ENCODE measurements at places on chromosomes 12 and 14.

- no peak for DNase-seq
Observed at GRCh38 chr14:44589180-44589579, 82.1 kb upstream of the FSCB start.

GRCh38 chr12:105992849-105993740 lies 145.7 kb downstream of the NUAK1 start:
- DNase-seq: no peak

DNA sequence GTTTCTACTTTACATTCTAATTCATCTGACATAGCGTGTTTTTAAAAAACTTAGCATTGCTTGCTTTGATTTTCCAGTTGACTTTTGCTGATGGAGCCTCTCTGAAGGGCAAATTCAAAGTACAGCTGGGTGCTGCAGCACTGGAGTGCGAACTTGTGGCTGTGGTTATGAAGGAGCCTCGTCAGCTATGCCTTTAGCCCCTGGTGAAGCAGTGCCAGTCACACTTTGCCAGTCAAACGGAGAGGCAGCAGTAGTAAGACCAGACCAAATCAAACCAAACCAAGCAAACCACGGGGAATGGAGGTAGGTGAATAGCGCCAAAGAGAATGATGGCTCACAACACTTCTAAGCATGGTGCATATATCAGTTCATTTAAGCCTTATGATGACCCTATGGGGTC lies 15.1 kb upstream of the SLC38A2 start:
- peak; percentile 60 for DNase-seq

- DNase-seq: peak; percentile 37
Observed at GRCh38 chr12:79690638-79691510, at the start of gene PAWR. PAWR (minus strand) TSS chr12:79690964; CDS start chr12:79690244, 720 bp downstream.

DNA sequence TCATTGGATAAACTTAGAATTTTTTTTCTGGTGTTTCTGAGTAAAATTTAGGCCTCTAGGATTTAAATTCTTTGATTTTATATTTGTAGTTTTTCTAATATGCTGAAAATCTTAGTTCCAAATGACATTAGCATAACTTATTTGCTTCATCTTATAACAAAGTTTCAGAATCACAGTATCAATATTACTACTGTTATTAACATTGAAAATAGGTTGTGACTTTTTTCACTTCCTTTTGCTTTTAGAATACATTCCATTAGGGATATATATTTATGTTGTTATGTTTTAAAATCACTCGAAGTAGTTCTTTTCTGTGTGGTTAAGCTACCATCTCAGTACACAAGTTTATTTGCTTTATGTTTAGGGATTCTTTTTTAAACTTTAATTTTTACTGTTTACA lies 12.8 kb downstream of the RAB3IP start:
- no peak for DNase-seq

GRCh38 chr14:102085948-102086708 lies 716 bp downstream of the HSP90AA1 start:
- peak; percentile 70 for DNase-seq

DNA sequence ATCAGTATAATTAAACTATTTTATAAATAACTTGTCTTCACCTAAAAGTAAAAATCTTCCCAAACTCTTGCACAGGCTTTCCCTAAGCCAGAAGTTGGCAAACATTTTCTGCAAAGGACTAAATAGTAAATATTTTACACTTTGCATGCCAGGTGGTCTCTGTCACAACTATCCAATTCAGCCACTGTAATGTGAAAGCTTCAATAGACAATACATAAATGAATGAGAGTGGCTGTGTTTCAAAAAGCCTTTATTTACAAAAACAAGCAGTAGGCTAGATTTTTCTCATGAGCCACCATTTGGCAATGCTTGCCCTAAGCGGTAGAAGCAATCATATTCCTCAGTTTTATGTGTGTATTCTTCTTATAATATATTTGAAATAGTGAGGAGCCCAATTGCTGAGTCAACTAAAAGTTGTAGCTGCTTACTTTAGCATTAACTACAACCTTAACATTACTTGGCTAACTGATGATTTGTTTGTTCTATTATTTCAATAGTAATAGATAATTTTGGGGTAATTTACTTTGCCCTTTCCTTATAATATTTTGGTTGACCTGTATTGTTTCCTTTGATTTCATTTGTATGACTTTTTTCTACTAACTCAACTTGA lies 236.0 kb upstream of the SYT1 start:
- DNase-seq: no peak

GRCh38 chr12:93766796-93767523 lies 89.8 kb downstream of the CRADD start:
- peak; percentile 45 for DNase-seq

- DNase-seq: peak; percentile 81
Observed at GRCh38 chr12:4030929-4031702, 157.9 kb upstream of the PARP11 start.

DNA sequence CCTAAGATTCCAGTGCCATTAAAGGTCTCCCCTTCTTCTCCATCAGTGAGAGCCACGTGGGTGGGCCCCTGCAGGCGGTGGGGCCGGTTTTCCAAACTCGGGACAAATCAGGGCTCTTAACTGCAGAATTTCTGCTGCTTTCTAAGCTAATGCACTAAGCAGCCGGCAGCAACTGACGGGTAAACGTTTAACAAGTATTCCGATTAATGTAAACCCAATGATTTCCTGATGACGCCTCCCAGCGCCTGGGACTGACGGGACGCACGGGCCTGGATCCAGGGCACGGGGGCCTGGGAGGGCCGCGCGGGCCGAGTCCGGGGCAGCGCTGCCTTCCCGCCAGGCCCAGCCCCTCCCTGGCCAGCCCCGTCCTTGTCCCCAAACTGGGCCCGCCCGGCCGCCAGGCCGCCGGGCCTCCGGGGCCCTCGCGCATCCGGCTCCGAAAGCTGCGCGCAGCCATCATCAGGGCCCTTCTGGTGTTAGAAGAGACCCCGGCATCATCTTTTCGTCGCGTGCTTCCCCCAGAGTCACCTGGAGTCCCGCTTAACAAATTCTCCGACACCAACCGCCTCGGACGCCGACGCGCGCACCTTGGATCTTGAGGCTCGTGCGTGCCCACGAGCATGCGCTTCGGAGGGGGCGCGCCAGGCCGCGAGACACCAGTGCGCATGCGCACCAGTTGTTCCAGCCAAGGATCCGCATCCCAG lies at the start of gene MLH3:
Gene MLH3, minus strand, starts transcription at position 616 of the 704 bp plus-strand sequence. CDS start 1,812 bp downstream, outside the sequence.
- DNase-seq: peak; percentile 85

DNA sequence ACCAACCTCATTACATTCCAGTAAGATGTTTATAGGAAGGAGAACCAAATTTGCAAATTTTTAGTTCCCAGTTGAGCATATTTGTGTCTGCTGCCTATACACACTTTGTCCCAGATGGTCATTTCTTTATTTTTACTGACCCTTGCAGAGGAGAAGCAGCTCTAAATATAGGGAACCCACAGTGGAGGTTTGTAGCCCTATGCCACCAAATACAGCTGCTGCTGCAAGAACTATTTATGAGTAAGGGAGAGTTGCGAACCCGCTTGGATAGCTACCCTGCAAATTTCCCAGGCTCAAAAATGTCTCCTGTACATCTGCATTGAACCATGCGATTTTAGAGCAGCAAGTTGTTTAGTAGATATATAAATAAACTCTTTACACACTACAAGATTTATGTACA lies 48.2 kb downstream of the NAV3 start:
- DNase-seq: no peak

DNA sequence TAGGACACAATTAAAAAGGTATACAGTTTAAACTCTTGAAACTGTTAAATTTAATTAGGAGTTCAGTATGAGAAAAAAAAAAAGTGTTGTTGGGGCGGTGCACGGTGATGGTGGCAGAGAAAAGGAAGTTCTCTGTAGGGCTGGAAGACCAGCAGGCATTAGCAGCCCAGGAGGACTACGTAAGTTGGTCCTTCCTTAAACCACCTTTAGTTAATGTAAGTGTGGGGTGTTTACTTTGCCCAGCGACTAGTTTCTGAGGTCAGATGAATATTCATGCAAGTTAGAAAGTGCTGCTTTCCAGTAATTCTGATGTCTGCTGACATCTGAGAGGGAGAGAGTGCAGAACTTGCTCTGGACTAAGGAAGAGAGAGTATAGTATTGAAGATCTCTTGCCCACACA lies 54.9 kb downstream of the NKX2-1 start:
- no peak for DNase-seq

DNA sequence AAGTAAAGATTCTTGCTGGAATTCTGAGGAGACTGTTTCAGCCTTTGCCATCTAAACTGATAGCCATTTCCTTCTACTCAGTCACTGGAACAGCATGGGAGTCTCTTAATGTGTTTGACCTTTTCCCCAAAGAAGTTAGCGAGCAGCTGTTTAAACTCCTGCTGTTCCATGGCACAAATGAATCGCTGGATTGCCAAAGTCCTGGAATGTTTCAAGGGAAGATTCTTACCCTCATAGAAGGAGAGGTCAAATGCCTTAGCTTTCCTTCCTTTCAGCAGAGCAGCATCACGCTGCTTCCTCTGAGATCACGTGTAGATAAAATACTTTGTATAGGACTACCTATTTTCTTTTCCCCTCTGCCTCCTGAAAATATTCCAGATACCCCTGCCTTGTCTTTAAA lies 10.5 kb upstream of the NR2C1 start:
- DNase-seq: no peak

DNA sequence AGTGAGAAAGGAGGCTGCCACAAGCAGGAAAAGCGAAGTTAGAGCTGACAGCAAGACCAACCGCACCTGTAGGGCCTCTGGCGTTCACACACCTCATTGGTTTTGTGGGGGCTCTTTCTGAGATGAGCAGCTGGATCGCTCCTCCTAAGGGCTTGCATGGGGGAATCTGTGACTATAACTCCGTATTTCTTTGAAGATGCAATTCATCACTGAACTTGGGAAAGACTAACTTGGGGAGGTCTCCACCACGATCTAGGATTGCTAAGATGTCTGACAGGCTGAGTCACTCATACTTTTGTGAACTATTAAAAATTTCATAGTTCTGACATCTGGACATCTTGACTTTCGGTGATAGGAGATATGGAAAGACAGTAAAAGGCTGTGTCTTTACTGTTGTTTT lies 173.6 kb downstream of the ETV6 start:
- no peak for DNase-seq

DNA sequence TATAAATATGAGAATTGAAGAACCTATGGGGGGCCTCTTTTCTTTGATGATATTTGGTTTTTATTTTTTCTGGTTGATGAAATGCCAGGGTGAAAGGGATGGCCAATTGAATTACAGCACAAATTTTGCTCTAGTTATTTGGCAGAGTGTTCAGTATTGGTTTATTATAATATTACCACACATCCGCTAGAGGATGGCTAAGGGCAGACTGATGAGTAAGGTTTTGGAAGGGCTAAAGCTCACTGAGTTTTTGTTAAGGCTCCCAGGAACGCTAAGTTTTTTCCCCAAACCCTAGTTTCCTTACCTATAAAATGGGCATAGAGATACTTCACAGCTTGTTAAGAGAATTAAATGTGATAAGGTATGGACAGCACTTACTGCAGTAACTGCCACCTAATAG lies 34.3 kb upstream of the LRRC10 start:
- no peak for DNase-seq

GRCh38 chr12:56220611-56221231 lies 1.0 kb downstream of the RNF41 start:
- DNase-seq: no peak

DNA sequence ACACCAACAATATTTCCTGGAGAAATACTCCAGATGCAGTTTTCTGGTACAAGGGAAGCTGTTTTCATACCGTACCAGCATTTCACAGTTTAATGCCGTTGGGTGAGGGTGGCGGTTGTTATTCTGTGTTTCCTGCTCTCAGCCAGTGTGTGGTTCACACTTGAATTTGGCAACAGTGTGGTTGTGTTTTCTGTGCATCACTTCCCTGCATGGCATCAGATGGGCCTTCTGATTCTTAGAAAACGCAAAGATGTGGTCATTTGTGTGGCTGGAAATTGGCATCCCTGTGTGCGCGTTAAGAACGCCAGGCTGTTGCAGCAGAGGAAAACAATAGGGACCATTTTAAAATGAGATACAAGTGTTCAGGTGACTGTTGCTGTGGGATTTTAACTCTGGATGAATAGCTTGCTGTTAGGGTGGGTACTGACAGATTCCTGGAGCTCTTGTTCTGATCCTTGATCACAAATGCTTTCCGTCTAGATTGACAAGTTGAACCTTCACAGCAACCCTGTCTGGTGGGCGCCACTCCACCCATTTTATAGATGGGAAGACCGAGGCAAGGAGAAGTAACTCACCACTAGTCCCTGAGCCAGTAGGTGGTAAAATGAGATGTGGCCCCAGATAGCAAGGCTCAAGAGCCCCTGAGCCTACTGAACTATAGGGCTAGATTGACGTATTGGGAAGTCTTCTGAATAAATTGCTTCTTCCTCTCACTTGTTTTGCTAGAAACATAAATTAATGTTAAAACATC lies 231.2 kb downstream of the CHST11 start:
- DNase-seq: peak; percentile 49

GRCh38 chr12:32483993-32484392 lies 84.6 kb downstream of the FGD4 start:
- no peak for DNase-seq

DNA sequence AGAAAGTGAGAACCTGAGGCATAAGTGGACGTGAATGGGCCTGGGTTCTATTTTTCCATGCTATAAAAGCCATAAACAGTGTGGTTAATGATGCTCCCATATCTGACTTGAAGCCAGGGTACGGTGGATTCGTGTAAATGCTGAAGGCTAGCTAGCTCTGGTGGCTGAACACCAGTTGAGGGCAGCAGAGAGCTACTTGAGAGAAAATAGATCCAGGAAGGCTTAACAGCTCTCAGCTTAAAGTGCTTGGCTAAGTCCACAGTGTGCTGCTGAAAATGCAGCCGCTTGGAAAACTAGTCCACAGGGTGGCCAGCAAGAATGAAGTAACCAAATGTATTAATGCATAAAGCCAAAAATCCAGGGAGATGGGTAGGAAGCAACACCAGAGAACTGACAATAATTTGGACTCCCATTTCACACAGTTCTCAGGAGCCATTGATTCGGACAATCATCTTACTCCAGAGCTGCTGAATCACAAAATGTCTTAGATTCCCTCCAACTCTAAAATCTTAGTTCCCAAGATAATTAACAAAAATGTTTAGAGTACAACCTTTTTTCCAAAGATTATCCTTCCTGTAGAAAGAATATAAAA lies 15.0 kb upstream of the FOXG1 start:
- DNase-seq: no peak

- no peak for DNase-seq
Observed at GRCh38 chr12:102480406-102480805, at the start of gene IGF1. IGF1 (minus strand) TSS chr12:102480563; CDS start chr12:102480381, 182 bp downstream.

GRCh38 chr14:99862136-99862535 lies 68.9 kb downstream of the EML1 start:
- no peak for DNase-seq

- DNase-seq: no peak
Observed at GRCh38 chr12:132748319-132748718, 13.3 kb downstream of the ANKLE2 start.

- DNase-seq: no peak
Observed at GRCh38 chr14:101155575-101155974, 252.1 kb upstream of the RTL1 start.

GRCh38 chr12:113424915-113425823 lies 3.0 kb downstream of the SDSL start:
- peak; percentile 74 for DNase-seq

- DNase-seq: no peak
Observed at GRCh38 chr12:75011120-75011519, 198.5 kb downstream of the KCNC2 start.

- DNase-seq: no peak
Observed at GRCh38 chr14:71662291-71662790, 269.9 kb upstream of the RGS6 start.
